ENCODE measurements at places on chromosomes 16 and 17.

- DNase-seq = no peak
These were observed 25.8 kb downstream of the SRCIN1 start for GRCh38 chr17:38579934-38580333.

GRCh38 chr17:8555062-8555461 lies 75.5 kb downstream of the MYH10 start:
- DNase-seq = no peak

DNA sequence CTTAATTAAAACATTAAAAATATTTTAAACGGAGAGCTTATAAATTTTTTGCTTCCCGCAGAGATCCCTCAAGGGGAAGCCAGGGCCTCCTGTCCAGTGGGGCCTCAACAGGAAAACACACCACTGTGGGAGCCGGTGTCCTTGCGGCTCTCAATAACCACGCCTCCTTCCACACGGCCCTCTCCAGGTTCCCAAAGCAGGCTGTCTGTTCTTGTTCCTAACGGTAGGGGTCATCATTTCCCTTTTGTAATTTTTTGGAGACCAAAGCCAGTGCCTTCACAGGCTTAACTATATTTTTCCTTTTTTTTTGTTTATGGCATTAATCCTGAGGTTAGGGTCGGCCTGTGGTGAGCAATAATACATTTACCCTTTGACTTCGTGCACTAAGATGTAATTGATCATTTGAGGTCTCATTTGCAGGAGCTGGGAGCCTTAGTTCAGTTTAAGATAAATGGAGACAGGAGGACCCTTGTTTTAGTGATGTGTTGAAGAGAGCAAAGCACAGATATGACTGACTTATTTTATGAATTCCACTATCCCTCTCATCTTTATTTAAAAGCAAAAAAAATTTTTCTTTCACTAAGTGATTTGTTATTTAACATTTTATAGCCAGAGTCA lies 77.5 kb upstream of the N4BP1 start:
- DNase-seq = no peak

GRCh38 chr16:3035972-3036725 lies 595 bp downstream of the BICDL2 start:
- DNase-seq = no peak

GRCh38 chr16:49353680-49354079 lies 19.9 kb upstream of the C16orf78 start:
- no peak for DNase-seq

Data from vagina (tissue), 2 donors.